Activated CD4-positive, alpha-beta T cell treated with anti-CD3 and anti-CD28 coated beads, Interleukin-2, amount 10 ng/mL, durations not matched to agents 7 days and 5 days (primary cell): ENCODE measurements at places on chromosomes 4 and X.

- peak; percentile 15 for DNase-seq
Observed at GRCh38 chrX:3699821-3700381, 13.5 kb downstream of the PRKX start.

GRCh38 chr4:52651996-52652672, 7.0 kb downstream of the USP46 start:
- no peak for DNase-seq

DNA sequence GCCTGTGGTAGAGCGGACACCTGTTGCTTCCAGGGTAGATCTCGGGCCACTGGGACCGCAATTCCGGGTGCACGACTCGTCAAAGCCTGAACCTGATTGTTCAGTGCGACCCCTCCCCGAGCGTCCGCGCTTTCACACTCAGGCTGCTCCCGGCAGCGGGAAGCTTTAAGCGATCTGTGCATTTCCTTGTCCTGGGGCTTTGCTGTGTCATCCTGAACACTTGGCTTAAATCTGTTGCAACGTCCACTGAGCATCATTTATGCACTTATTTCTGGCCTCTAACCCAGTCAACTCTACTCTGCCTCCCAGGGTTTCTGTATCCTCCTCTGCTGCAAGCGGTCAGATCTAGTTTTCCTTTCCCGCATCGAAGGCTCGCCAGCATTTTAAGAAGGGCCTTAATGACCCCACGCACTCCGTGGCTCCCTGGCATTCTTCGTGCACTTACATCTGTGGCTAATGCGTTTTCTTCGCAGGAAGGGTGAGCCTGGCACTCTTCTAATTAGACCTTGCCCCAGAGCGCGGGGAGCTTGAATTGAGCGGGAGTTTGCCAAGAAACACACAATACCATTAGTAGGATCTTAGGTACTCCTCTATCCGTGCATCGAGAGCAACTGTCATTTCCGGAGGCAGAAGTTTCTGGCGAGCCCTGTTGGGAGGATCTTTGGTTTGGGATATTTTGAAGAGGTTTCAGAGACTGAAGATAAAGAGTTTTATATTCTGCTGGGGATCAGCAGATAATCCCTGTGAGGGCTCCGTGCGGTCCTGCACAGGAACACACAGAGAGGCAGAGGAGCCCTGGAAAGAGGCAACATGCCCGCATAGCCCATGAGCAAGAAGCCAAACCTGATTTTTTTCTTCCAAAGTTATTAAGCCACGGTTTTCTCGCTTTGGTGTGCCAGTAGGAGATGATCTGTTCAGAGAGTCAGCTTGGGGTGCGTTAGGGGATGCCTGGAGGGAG, 654 bp upstream of the DDIT4L start:
- no peak for DNase-seq

- DNase-seq: no peak
Observed at GRCh38 chr4:94181815-94182214, 25.9 kb upstream of the SMARCAD1 start.
